ENCODE measurements at places on chromosomes 4 and X.

DNA sequence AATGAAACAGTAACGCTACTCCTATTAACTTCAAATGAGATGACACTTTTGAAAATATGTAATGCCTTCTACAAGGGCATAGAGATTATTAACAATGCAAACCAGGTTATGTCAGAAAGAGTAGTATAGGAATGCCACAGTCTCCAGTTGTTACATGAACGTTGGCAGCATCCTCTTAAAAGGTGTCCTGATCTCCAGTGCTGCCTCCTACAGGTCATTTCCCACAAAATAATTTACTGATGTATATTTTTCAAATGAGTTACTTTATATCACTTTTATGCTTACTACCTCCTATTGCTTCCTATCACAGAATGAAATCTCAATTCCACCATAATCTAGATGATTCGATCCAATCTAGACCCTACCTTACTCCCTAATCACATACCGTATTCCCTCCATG lies 195.2 kb upstream of the EPHA5 start:
- DNase-seq: no peak

DNA sequence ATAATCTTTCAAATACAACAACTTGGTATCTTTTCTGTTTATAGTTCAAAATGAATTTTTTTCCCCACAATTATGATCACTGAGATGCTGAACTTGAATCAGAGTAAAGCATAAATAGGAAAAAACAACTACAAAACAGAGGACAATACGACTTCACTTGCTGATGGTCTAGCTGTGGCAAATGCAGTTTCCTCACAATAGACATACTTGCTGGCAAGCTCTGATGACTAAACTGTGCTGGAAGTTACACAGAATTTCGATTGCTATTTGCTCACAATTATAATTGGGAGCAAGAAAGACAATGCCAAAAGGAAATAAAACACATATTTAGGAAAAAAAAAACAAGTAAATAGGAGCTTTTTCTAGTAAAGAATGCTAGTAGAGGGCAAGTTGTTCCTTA lies 14.7 kb downstream of the VEGFC start:
- no peak for DNase-seq

GRCh38 chr4:2141762-2142451 lies 82.8 kb downstream of the NAT8L start:
- no peak for DNase-seq

- DNase-seq: no peak
Observed at GRCh38 chr4:25861280-25861950, 1.4 kb downstream of the SEL1L3 start.

DNA sequence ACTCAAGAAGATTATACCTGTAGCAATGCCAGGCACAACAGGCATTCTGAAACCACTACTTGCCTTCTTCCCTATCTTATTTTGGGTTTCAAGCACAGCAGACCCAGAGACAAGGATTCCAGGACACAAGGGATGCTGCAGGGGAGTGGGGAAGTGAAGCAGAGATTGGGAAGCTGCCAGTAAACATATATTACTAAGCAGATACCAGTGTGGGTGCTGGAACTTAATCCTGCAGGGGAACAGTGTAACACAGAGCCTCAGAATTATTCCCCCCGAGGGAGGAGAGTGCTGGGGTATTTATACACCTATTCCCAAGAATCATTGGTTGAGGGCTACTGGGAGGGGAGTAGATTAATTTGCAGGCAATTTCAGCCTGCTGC lies 33.3 kb upstream of the MAML3 start:
- no peak for DNase-seq

DNA sequence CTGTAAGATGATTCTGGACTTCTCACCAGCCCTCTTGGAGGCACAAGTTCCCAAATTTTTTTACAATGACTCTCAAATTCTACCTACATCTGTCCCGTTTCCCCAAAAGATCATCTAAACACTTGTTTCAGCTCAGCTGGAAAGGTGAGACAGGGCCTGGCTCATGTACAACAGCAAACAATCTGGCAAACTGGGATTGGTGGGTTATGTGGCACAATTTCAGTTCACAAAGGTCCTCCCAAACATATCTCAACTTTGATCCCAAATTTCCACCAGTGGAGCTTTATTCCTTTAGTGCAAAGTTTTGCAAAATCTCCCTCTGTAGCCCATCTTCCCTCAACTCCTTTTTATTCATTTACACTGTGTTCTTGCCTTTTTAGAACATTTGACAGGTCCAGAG lies 207.1 kb downstream of the ENOX2 start:
- DNase-seq: no peak

DNA sequence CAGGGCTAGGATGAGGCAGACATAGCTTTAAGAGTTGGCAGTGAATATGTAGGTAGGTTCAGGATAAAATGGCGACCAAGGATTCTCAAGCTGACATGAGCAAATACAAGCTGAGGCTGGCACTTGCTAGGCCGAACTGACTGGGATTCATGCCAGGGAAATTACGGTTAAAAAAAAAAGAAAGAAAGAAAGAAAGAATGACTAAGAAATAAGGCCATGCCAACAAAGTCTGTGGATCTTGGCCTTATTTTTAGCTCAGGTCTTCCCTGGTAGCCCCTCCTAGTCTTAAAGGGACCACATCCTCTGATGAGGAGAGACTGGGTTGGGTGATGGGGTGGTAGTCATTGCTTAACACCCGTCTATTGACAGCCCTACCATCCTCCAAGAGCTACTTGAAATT lies 64.4 kb upstream of the KLHL13 start:
- DNase-seq: no peak

GRCh38 chr4:187042251-187042650 lies 318.6 kb upstream of the FAT1 start:
- no peak for DNase-seq

DNA sequence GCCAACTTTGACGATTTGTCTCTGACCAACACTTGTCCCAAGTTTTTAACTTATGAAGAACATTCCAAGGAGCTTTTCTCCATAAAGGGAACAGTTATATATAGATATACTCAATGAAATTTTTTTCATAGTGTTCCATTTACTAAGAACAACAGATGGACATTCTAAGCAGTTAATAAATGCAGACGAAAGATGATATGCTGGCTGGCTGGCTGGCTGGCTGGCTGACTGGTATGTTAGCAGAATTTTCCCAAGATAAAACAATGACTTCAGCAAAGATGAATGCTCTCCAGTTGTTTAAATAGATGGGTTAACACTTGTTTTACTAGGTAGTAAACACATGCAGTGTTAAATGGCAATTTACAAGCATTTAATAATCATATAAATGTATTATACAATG lies 62.2 kb downstream of the SPANXN3 start:
- DNase-seq: no peak

- DNase-seq: no peak
Observed at GRCh38 chr4:1556541-1557220, 127.4 kb downstream of the FAM53A start.

GRCh38 chr4:165079476-165079875 lies 25.8 kb downstream of the TRIM75 start:
- DNase-seq: no peak

DNA sequence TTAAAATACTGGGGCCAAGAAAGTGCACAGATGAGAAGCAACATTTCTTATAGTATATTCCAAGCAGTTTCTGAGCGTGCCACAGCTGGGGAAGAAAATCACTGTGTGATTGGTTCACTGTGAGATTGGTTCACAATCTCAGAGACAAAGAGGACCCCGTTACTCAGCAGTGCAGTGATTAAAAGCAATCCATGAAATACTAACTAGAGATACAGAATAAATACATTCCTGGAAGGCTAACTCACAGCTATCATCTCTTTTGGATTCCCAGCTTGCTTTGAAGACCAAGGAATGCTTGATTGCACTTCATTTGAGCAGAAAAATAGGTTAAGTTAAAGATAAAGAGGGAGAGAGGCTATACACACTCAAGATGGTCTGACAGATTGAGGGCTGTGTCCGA lies 132.1 kb upstream of the RAPGEF2 start:
- no peak for DNase-seq

DNA sequence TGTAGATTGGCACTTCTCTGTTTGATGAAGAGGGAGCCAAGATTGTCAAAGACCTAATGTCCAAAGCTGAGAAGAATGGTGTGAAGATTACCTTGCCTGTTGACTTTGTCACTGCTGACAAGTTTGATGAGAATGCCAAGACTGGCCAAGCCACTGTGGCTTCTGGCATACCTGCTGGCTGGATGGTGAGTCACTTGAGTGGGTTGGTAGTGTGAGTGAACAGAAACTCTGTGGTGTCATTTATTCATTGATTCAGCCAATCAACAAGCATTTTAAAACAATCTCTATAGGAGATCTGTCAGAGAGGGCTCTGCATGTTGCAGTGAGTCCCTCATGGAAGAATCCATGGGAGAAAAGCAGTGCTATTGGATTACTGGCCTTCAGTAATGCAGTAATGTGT lies 16.3 kb downstream of the TAF9B start:
- no peak for DNase-seq
